ENCODE measurements at places on chromosomes 4 and X.

DNA sequence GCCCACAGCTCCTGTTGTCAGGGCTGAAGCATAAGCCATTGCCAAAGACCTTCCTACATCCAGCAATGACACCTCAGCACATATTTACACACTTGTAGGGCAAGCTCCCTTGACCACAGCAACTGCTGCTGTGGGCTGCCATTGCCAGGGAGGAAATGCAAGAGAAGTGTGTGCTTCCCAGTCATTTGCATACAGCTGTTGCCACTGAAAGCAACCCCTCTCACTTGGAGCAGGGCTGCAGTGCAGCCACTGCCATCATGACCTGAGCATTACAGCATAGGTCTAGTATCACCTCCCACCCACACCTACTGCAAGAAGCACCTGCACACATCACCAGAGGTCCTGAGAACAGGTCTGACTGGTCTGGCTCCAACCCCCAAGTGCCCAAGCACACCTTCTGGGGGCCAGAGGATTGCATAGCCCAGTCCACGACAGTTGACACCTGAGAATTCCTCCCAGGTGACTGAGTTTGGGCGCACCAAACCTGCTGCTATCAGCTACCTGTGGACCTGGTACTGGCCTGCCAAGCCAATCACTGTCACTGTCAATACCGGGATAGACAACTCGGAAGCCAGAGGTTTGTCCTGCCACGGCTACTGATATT, 636.5 kb upstream of the SLIT2 start:
- no peak for DNase-seq

DNA sequence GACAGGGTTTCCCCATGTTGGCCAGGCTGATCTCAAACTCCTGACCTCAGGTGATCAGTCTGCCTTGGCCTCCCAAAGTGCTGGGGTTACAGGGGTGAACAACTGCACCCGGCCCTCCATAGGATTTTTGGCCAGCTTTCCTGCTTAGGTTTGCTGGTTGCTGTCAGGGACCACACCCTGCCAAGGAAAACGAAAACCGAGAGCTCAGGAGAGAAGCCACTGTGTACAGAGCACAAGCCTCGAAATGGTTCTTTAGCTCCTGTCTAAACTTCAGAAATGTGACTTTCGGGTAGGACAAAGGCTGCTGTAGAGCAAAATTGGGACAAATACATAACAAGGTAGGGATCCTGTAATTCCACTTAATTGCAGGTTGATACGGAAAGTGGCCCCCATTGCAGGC, 146.3 kb upstream of the ATP6AP2 start:
- no peak for DNase-seq

DNA sequence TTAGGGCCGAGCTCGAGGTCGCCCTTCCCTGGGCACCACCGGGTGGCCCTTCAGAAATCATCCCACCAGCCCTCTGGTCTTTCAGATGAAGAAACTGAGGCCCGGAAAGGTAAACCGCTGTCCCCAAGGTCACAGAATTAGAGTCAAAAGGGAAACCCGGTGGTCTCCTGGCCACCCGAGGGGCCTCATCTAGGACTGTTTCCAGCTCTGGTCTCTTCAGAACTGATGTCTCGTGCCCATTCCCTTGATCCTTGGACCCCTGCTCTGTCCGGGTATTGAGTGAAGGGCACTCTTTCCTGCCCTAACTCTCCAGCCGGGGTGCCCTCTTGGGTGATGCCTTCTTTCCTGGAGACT, 841 bp downstream of the HTRA3 start:
- no peak for DNase-seq

GRCh38 chr4:119118397-119118796, 17.2 kb upstream of the MYOZ2 start:
- no peak for DNase-seq

DNA sequence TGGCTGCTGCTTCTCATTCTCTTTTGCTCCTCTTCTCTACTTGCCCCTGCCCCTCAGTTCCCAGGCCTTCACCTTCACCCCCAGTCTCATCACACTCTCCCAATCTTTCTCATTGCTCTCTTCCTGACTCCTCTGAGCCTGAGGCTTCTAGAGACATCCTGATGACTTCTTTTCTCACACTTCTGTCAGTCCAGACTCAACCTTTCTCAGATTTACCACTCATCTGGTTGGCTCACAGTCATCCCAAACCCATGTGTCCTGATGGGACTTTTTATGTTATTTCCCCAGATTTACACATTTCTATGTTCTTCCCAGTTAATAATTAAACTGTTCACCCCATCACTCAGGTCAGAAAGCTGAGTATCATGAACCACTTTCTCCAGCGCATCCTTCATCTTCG, 68.0 kb downstream of the TMA16 start:
- DNase-seq, result no peak

- peak; percentile 22 for DNase-seq
These were observed 45.8 kb upstream of the CLCN4 start for GRCh38 chrX:10110984-10111363.

DNA sequence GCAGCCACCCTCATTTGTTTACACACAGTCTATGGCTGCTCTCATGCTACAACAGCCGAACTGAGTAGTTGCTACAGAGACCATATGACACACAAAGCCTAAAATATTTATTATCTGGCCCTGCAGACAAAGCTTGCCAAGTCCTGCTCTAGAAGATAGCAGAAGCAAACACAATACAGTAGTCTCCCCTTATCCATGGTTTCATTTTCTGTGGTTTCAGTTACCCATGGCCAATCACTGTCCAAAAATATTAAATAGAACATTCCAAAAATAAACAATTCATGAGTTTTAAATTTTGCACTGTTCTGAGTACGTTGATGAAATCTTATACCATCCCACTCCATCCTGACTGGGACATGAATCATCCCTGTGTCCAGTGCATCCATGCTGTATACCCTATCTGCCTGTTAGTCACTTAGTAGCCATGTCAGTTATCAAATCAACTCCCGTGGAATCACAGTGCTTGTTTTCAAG, 40.2 kb upstream of the ZNF81 start:
- DNase-seq, result no peak

DNA sequence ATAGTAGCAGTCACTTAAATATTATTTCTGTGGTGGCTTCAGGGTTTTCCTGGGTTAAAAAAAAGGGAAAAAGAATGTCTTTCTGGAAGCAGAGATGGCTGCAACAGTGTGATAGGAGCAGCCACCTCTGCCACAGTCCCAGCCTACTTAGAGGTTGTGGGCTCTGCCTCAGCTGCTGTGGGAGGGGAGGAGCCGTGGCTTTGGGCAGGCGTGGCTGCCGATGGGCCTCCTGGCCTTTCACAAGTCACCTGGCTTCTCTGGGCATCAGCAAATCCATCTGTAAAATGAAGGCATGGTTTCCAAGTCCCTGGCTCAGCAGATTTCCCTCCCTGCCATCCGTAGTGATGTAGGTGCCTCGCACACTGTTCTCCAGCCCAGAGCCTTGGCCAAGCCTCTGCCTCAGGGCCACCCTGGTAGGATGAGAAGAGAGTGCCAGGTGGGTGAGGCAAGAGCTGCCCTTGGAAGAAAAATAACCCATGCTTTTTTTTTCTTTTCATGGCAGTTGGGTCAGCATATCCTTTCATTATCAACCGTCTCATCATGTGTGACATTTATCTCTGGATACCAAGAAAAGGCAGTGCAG, 66.1 kb downstream of the PTTG2 start:
- no peak for DNase-seq

DNA sequence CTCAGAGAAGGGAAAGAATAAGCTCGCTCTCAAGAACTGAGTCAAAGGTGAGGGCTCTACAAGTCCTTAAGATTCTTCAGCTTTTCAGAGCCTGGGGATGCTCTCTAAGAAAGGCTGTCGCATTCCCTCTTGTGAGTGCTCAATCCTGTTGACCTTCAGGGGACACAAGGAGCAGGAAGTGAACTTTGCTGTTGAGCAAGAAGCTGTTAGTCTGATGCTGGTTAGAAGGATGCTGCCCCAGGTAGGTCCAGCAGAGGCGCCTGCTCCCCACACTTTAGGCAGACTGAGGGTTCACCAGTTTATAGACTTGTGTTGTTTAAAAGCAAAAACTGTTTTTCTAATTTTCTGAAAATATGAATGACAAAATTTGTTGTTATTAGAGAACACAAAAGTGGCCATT, 125.4 kb upstream of the SPOCK3 start:
- no peak for DNase-seq

DNA sequence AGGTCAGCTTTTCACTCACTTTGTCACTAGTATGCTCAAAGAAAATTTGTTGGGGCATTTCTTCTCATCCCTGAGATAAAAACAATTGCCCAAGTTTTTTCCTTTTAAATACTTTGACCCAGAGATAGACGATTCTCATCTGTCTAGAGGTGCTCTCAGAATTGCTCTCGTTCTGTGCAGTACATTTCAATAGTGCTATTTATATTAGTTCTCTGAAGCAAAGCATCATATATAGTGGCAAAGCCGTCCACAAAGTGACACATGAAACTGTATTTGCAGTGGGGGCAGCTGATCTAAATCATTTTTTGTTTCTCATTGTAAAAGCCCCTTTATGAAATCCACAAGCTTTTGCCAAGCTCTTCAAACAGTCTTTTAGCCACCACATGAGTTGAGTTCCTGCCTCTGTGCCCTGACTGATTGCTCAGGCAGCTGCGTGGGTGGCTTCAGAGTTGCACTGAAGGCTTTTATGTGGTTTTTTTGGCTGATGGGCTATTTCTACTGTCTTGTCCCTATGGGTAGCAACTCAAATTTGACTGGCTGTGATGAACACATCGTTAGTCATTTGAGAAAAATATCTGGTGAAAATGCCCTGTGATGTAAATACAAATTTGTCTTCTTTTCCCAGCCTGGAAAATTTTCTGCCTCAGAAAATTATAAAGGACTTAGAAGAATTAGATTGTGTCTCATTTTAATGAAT, 119.1 kb upstream of the OTUD4 start:
- peak; percentile 4 for DNase-seq
